ENCODE measurements at places on chromosomes 2 and 18. TPM values are rescaled to one million over a fixed set of nuclear protein-coding genes. Genes with fewer than 3 reads are reported as not detected.

The MARCHF4 gene
- total RNA-seq: 29.5 TPM

The IL1RN gene
- not detected for total RNA-seq

The STON1 gene
- 7.3 TPM for total RNA-seq

The PUM2 gene
- total RNA-seq: 55.0 TPM

The CNGA3 gene
- not detected for total RNA-seq

The TSGA10 gene
- 5.5 TPM for total RNA-seq

The ERICH2 gene
- total RNA-seq: not detected

The SGPP2 gene
- total RNA-seq: 1.4 TPM

The ARHGAP28 gene
- 16.5 TPM for total RNA-seq

The ALK gene
- total RNA-seq: not detected

The CDH20 gene
- total RNA-seq: not detected

The GLI2 gene
- total RNA-seq: 1.7 TPM

The ITPRIPL1 gene
- total RNA-seq: 2.0 TPM

The RBKS gene
- total RNA-seq: 1.6 TPM

The ABCB11 gene
- total RNA-seq: 0.18 TPM

The PCARE gene
- total RNA-seq: not detected

The DPY30 gene
- 68.7 TPM for total RNA-seq

The LYG1 gene
- 1.2 TPM for total RNA-seq

The RGPD6 gene
- 17.6 TPM for total RNA-seq

The TNFAIP6 gene
- 0.82 TPM for total RNA-seq

The MGAT4A gene
- total RNA-seq: 60.4 TPM

The TOGARAM2 gene
- not detected for total RNA-seq

The MBOAT2 gene
- 17.5 TPM for total RNA-seq

The UGT1A7 gene
- total RNA-seq: not detected

The GALR1 gene
- total RNA-seq: not detected

The IMPA2 gene
- 2.5 TPM for total RNA-seq

The SUPT7L gene
- 13.9 TPM for total RNA-seq

The COLEC12 gene
- total RNA-seq: 13.2 TPM

The MROH2A gene
- total RNA-seq: not detected

The LCT gene
- not detected for total RNA-seq

The CDK15 gene
- 1.6 TPM for total RNA-seq

The SLC16A14 gene
- 1.1 TPM for total RNA-seq

The HOXD12 gene
- not detected for total RNA-seq

The HOXD8 gene
- 14.2 TPM for total RNA-seq

The C2orf66 gene
- total RNA-seq: 1.1 TPM

The TBR1 gene
- total RNA-seq: not detected

The DNER gene
- 13.4 TPM for total RNA-seq

The SCRN3 gene
- 16.6 TPM for total RNA-seq

The SPC25 gene
- 1.6 TPM for total RNA-seq

The ARHGAP15 gene
- total RNA-seq: not detected

The TMEM247 gene
- total RNA-seq: not detected

The SERPINB12 gene
- total RNA-seq: not detected

The PLCL1 gene
- 5.0 TPM for total RNA-seq

The CIB4 gene
- not detected for total RNA-seq

The CTIF gene
- total RNA-seq: 55.4 TPM

The ACMSD gene
- not detected for total RNA-seq

Data from glomerular endothelial cell (primary cell).